AG04449 (cell line): ENCODE measurements at places on chromosomes 5 and 9.
A peak's percentile ranks its signal among the peaks of the same experiment; 100 is the strongest.

DNA sequence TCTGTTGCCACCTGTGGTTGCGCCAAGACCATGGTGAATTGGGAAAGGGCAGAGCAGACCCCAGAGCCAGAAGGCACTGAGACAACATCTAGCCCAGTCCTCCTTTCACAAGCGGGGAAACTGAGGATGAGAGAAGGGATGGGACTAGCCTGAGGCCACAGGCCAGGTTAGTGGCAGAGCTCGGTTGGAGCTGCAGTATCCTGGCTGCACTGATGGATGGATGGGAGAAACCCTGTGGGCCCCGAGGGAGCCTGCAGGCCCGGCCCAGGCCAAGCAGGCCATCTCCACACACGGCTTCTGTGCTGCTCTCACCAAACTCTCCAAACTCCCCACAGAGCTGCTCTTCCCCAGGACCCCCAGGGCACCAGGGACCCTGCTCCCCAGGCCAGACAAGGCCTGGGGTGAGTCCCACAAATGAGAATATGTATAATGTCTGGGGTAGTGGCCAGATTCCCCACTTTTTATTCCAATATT is 60.2 kb downstream of the TSTD2 start:
- no peak for DNase-seq

- no peak for DNase-seq
Measured at GRCh38 chr9:70205366-70206020, 53.3 kb upstream of the SMC5 start.

- DNase-seq, result no peak
Measured at GRCh38 chr9:35054871-35055644, 17.4 kb downstream of the VCP start.

DNA sequence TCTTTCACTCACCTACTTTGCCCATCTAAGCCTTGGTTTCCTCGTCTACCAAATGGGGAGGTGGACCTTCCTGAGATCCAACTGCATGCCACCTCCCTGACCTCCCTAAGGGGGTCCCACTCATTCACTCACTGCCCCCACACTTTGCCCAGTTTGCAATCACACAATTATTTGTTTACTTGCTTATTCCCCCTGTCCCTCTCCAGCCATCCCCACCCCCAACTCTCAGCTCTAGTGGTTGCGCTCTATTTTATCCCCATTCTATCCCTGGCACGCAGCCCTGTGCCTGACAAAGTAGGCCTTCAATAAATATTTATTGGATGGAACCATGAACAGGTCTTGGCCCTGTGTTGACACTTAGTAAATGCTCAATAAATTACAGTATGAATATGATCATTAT is 130.8 kb upstream of the LARP1 start:
- DNase-seq, result no peak

DNA sequence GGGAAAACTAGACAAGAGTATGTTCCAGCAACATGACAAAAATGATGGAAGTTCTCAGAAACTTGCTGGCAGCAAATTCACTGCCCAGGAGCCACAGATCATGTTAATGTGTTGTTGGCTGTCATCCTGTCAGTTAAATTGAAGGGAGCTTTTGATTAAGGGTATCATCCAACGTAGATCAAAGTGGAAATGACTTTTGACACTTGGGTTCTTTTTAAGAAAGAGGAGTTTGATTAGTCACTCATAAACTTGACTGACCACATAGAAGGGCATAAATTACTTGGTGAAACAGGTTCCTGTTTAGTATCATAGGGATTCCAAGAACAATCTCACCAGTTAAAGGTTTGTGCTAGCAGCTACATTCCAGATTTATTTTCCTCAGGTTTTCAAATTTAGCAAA is 288.7 kb downstream of the CSNK1G3 start:
- DNase-seq, result no peak

GRCh38 chr5:136028782-136029742 is at the start of gene TGFBI:
TGFBI (plus strand) TSS chr5:136028988; CDS start chr5:136029056, 68 bp downstream.
- no peak for DNase-seq

- peak; percentile 94 for DNase-seq
Measured at GRCh38 chr9:120402741-120403542, 177.0 kb downstream of the CDK5RAP2 start.

DNA sequence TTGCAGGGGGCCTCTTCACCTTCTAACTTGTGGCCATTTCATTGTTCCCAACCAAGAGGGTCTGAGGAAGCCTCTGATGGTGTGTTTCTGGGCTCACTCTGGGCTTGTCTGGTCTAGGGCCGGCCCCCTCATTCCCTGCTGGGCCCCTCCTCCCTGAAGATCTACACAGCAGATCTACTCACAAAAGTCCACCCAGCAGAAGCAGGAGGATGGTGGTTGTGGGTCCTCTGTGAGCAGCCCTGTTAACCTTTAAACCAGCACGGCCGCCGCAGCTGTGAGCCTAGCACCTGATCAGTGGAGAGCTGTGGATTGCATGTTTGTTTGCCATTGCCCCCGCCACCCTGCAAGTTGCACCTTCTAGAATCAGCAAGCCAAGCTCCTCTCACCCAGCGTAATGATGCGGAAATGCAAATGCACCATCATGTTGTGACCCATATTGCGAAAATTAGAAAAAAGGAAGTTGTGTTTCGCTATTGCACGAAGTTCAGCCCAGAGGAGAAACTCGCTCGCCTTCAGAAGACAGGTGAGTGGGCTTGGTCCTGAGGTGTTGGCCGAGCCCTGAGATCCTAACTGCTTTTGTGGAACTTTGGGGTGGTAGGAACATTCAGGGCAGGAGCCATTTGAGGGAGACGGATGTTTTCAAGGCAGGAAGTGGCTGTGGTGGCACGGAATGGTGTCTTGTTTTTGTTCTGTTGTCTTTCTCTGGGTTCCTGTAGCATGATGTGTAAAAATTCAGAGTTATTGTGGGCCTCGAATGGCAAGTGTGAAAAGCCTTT is 16.7 kb downstream of the FGD3 start:
- no peak for DNase-seq

- DNase-seq, result peak; percentile 41
Measured at GRCh38 chr9:112404508-112404932, 24.6 kb downstream of the HSDL2 start.
